ENCODE measurements at places on chromosomes 16 and 17. TPM values are rescaled to one million over a fixed set of nuclear protein-coding genes. Genes with fewer than 3 reads are reported as not detected.

Gene RAB11FIP4
- 29.3 TPM for total RNA-seq

Gene CD300A
- 13.0 TPM for total RNA-seq

Gene NAA38
- total RNA-seq, result 96.4 TPM

Gene KCNJ16
- total RNA-seq, result not detected

Gene TNFRSF13B
- total RNA-seq, result not detected

Gene KRTAP4-6
- total RNA-seq, result 0.25 TPM

Gene PSMD12
- 18.3 TPM for total RNA-seq

Gene GDPD3
- total RNA-seq, result 11.2 TPM

Gene KRT36
- 0.97 TPM for total RNA-seq

Gene USP43
- total RNA-seq, result 4.4 TPM

Gene SEPTIN12
- not detected for total RNA-seq

Gene KSR1
- 26.0 TPM for total RNA-seq

Gene KRTAP2-1
- not detected for total RNA-seq

- no peak for DNase-seq
These were observed 76.2 kb downstream of the SPECC1 start for GRCh38 chr17:20085283-20085845.

- no peak for DNase-seq
These were observed 386.1 kb downstream of the SEC14L1 start for GRCh38 chr17:77526728-77527350.

GRCh38 chr16:50537533-50538290 is 10.5 kb upstream of the NKD1 start:
- DNase-seq, result peak; percentile 52

- peak; percentile 77 for DNase-seq
These were observed 32.6 kb downstream of the DCUN1D3 start for GRCh38 chr16:20867585-20867984.

- no peak for DNase-seq
These were observed 19.8 kb downstream of the REXO5 start for GRCh38 chr16:20826039-20826566.

GRCh38 chr17:28524476-28525424 is 18.6 kb downstream of the FOXN1 start:
- no peak for DNase-seq

GRCh38 chr17:59763861-59764260 is 56.4 kb downstream of the VMP1 start:
- no peak for DNase-seq

GRCh38 chr16:50422926-50423325 is 54.1 kb upstream of the BRD7 start:
- DNase-seq, result no peak

- DNase-seq, result no peak
These were observed 19.5 kb upstream of the SCNN1B start for GRCh38 chr16:23282568-23282967.

DNA sequence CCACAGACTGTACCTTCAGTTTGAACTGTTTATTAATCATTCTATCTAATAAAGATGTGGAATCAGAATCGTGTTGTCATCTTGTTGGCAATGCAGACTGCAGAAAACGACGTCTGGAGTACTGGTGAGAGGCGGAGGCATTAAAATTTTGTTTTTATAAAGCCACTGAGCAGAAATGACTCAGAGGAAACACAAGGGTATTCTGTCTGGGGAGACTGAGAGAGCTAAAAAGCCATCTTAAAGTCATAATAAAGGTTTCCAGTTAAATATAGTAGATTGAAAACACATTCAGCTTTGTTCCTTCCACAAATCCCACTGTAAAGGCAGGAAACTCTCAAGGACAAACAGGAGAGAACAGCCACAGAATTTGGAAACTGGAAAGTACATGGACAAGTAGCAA is 74.2 kb downstream of the CPPED1 start:
- DNase-seq, result no peak

GRCh38 chr17:51046514-51047384 is 73.9 kb downstream of the SPAG9 start:
- DNase-seq, result peak; percentile 49

DNA sequence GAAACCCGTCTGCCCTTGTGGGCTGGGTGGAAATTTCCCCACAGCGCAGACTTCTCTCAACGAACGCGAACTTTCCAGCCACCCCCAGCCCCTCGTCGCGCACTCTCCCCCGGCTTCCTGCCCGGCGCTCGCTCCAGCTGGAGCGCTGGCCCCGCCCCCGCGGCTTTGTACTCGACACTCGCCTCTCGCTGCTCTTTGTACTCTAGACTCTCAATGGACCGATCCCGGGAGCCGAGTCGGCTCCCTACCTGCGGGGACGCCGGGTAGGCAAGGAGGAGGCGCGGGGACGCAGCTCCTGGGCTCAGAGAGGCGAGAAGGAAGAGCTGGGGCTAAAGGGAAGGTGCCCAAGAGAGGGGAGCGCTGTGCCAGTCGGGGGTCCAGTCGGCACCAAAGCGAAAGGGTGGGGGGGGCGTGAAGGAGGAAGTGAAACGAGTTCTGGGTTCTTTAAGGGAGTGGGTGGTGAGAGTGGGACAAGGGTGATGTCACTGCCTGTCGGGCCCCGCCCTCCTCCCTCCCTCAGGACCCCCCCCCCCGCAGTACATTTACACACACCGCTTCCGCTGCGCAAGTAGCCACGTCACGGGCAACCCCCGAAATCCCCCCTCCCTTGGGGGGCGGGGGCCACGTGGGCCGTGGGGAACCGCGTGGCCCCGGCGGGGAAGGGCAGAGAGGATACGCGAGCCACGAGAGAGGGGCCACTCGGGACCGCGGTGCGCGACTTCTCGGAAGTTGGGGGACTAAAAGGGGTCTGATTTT is 9.7 kb downstream of the KDM6B start:
- DNase-seq, result peak; percentile 96

GRCh38 chr17:78108726-78109488 is 19.6 kb downstream of the TMC6 start:
- no peak for DNase-seq

DNA sequence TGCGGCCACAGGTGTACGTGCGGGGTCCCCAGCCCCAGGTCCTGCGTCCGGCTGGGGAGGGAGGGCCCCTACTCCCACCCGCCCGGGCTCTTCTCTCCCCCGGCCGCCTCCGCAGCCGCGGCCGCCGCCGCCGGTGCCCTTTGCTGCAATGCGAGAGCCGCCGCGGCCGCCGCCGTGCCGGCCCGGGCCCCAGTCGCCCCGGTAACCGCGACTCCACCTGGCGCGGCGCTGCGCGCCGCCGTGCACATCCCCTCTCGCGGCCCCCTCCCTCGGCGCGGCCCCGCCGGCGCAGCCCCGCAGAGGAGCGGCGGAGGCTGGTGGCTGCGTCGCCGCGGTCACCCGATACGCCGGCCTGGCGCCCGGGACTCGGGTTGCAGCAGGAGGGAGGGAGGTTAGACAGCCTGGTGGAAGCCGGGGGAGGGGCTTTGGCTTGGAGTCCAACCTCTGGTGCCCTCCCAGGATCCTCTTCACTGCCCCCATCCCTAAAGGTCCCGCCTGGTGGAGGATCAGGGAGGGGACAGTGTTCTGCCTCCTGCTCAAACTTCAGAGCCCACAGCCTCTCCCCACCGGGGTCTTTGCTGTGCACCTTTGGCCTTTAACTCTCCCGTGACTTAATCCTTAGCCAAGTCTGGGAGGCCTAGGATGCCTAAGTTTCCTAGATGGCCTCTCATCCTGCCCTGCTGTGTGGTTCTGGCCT is 32.9 kb downstream of the SRCIN1 start:
- DNase-seq, result no peak

- no peak for DNase-seq
These were observed 145.2 kb downstream of the XYLT1 start for GRCh38 chr16:17325476-17326143.

DNA sequence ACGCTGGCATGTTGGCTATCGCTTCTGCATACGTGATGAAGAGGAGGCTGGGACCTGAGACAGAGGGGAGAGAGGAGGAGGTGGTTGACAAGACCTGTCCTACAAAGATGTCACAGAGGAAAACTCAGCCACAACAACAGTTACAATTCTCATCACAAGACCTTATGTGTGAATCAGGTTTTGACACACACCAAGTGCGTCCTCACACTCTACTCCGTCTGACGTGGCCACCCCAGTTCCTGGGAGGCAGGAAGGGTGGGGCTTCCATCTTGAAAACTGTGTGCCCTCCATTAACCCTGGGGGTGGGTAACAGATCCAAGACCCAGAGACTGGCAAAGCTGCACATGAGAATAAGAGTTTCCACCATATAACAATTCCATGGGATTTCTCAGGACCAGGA is 24.1 kb downstream of the SLC6A4 start:
- peak; percentile 20 for DNase-seq

GRCh38 chr17:81693509-81694210 is 9.5 kb upstream of the MRPL12 start:
- DNase-seq, result no peak

GRCh38 chr16:49528866-49529288 is 155.3 kb downstream of the C16orf78 start:
- DNase-seq, result no peak

DNA sequence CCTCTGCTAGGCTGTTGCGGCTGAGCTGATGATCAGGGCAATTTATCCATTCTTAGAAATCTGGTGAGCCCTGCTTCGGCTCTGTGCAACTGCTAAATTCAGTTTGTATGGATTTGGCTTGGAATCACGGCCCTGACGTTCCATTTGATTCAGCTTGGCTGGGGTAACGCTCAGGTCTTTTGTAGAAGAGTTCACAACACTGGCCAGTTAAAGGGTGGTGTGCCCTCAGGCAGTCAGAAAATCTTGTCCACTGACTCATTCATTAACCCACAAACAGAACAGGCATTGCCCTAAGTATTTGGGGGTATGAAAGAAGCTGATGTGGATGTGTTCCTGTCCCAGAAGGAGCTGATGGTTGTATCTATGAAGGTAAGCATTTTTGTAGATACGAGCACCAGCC is 53.9 kb downstream of the GNAO1 start:
- no peak for DNase-seq

DNA sequence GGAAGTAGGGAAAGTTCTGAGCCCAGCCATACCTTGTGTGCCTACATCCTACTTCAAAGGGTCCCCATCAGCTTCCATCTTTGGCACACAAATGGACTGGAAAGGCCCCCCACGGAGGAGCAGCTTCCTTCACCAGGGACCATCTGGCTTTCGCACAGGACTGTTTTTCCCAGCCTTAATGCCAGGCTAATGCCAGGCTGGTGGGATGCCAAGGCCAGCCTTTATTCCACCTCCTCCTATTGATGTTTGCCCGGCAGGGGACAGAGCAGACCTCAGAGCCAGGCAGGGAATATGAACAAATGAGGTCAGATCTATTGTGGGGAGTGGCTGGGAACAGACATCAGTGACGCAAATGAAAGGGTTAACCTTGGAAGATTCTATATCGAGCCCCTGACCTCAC is 5.7 kb downstream of the GPR179 start:
- no peak for DNase-seq

- peak; percentile 83 for DNase-seq
These were observed 18.4 kb upstream of the STAC2 start for GRCh38 chr17:39244016-39244599.

All from lower leg skin (tissue), 4 donors.